Adrenal gland (tissue), 19 donors: ENCODE measurements at places on chromosomes 5 and 9.

DNA sequence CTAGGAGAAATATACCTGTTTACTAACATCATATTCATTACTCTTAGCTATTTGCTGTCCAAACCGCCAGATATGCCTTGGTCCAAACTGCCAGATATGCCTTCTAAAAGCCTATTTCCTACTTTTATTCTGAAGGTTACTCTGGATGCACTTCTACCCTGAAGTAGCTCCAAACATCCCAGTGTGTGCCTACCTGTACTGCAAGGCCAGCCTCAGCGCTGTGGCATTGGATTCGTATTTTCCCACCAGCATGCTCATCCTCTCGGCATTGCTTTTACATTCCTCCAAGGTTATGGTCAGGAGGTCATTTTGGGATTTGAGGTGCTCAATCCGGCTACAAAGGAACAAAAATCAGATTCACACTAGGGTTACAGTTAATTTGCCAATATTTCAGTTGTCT lies 94.3 kb downstream of the DCP2 start:
- no peak for DNase-seq

- no peak for DNase-seq
Observed at GRCh38 chr5:111262815-111263214, 38.6 kb downstream of the CAMK4 start.

DNA sequence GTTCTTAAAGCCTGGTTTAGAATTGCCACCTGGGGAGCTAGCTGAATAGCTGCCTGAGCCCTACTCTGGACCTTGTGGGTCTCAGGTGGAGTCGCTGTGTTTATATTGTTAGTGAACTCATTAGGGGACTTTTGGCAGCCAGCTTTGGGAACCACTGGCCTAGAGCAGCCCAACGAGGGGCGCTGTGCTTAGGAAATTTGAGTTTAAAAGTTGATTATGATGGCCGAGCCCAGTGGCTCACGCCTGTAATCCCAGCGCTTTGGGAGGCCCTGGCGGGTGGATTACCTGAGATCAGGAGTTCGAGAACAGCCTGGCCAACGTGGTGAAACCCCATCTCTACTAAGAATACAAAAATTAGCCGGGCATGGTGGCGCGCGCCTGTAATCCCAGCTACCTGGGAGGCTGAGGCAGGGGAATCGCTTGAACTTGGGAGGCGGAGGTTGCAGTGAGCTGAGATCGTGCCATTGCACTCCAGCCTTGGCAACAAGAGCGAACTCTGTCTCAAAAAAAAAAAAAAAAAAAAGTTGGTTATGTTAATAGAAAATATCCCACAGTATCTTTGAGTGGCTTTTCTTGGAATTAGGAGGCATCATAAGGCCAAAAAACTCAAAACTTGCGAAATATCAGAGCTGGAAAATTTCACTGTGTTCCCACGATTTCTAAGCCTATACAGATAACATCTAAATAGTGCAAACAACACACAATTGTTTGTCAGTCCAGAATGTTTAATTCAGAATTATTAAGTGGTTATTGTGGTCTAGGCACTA lies 809 bp downstream of the MCCC2 start:
- DNase-seq = no peak

- DNase-seq = no peak
Observed at GRCh38 chr5:83149671-83150070, 72.3 kb downstream of the XRCC4 start.

DNA sequence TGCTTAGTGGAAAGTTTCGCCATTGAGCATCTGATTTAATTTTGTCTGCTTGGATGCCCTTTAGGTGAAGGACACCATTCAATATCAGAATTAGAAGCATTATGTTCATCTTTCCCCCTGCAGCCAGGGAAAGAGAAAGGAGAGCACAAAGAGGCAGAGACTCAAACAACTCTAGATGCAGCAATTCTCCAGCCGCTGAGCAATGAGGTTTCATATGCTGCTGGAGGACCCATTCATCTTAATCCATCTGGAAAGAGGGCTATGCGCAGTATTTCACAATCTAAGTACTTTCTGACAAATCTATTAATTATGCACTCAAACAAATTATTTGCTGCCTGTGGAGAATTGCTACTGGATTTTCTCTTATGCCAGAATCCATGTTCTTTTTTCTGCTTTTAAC lies 527.0 kb upstream of the TUSC1 start:
- no peak for DNase-seq

- DNase-seq = peak; percentile 51
Observed at GRCh38 chr5:106875591-106876297, 795.0 kb downstream of the EFNA5 start.

DNA sequence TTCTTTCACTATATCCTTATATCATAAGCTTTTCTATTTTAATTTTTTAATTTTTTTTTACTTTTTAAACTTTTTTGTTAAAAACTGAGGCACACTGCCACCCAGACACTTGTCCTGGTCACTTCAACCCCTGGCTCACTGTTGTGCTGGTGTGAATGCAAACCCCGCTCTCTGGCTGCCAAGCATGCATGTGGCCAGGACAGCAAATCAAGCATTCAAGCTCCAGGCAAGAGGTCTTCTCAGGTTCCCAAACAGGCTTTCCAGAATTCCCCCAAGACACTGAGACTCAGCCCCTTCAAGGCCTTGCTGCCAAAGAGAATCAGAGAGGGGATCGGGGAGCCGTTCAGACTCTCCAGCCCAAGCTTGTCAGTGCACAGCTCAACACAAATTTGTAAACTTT lies 139.9 kb downstream of the FANCC start:
- no peak for DNase-seq

- DNase-seq = no peak
Observed at GRCh38 chr9:11319538-11319937, 706.7 kb upstream of the PTPRD start.

DNA sequence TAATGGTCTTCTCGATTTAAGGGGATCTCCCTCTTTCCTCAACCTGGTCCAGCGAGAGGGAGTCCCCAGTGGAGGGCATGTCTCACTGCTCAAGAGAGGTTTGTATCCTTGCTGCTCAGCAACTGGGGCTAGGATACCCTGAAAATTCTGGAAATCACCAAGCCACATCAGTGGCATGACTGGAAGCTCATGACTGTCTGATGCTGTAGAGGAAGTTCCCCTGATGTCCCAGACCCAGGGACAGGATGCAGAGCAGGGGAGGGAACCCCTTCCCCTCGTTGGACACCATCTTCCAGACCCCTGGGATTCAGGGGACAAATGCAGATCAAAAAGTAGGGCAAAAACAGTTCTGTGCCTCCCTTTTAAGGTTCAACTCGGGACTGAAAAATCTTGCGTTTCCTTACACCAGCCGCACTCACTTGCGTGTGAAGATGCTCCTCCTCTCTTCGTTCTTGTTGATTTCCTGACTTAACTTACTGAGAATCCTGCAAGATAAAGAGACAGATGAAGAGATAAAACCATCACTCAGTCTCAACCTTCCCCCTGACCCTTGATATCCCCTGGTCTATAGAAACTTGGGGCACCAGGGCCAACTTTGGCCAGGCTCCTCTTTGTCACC lies 22.1 kb downstream of the LCP2 start:
- no peak for DNase-seq

- DNase-seq = no peak
Observed at GRCh38 chr5:22056601-22057000, 796.5 kb downstream of the CDH12 start.

DNA sequence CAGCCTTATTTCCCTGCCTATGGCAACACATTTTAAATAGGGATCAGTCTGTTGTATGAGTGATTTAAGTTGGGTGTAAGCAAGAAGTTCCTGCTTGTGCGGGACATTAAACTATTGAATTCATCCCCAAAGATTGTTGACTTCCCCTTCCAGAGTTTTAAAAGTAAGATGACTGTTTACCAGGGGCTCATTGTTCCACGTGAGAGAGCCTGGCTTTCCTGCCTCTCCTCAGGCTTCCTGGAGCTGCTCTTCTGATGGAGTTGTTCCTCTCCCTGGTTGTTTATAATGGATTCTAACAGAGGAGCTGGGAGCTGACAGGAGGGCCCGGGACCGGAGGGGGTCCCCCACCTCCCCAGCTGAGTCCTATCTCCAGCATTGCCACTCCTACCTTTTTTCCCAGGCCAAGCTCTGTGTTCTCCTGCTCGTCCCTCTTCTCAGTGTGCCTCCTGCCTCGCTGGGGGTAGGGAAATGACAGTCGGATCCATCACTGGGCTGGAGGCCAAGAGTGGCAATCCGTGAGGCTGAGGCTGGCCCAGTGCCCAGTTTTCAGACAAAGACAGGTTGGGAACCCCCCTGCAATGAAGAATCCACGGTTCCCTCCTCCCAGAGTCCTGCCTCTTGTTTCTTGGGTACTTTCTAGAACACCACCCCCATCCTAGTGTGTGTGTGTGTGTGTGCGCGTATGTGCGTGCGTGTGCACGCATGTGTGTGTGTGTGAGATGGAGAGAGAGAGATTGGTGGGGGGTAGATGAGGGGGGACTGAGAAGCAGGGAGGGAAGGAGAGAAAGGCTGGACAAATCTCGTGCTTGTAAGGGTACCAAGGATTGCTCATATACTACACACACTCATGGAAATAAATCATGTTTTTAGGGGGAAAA lies 123.7 kb upstream of the NFIB start:
- peak; percentile 37 for DNase-seq

- DNase-seq = no peak
Observed at GRCh38 chr9:128335161-128335560, 5.2 kb upstream of the SLC27A4 start.

GRCh38 chr5:165188556-165189175 lies 1683.2 kb downstream of the MAT2B start:
- DNase-seq = no peak

GRCh38 chr9:38287420-38287985 lies 105.0 kb upstream of the ALDH1B1 start:
- no peak for DNase-seq

DNA sequence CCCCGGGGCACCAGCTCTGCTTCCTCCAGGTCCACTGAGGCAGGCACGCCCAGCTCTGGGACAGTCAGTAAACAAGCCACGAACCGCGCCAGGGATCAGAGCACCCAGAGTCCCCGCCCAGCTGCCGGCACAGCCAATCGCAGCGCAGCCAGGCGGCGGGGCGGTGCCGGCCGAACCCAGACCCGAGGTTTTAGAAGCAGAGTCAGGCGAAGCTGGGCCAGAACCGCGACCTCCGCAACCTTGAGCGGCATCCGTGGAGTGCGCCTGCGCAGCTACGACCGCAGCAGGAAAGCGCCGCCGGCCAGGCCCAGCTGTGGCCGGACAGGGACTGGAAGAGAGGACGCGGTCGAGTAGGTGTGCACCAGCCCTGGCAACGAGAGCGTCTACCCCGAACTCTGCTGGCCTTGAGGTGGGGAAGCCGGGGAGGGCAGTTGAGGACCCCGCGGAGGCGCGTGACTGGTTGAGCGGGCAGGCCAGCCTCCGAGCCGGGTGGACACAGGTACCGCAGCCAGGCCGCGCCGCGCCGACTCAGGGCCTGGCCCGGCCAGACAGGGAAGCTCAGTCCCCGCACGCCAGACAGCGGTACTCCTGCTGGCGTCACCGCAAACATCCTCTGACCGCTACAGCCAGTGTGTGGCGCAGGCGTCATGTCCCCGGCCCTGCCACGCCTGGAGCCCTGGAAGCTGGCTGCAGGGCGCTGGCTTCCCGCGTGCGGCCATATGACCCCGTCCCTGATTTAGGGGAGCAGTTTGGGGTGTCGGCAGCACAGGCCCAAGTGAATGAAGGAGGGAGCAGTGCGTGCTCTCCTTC lies at the start of gene CTSL:
Gene CTSL, plus strand, starts transcription at position 220 of the 810 bp plus-strand sequence. CDS start 1,485 bp downstream, outside the sequence.
- DNase-seq = peak; percentile 95

DNA sequence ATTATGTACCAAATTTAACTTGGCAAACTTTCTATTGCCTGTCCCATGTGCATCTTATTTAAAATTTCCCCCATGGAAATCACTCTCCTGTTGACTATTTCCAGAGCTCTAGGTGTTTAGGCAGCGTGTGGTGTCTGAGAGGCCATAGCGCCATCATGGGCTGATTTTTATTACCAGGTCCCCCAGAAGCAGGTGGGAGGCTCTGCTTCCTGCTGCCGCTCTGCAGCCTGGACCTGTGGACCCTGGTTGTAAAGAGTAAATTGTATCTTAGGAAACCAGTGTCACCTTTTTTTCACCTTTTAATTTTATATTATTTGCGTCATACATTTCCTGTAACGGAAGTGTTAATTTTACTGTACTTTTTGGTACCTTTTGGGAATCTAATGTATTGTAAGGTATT lies 6.4 kb downstream of the HNRNPAB start:
- no peak for DNase-seq

DNA sequence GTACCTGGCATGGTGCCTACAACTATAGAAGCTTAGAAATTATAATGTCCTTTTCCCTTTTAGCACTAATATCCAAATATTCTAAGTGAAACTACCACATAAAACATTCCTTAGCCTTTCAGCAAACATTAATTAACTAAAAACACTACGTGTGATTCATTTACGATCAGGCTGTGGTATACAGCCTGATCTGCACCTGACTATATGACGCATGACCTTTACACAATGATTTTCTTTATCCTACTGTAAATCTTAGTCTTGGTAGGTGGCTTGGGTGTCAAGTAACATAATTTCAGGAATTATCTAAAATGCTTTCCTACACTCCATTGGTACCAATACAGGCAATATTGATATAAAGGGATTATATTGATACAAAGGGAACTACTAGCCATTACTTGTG lies 686.7 kb downstream of the DTWD2 start:
- no peak for DNase-seq

- peak; percentile 50 for DNase-seq
Observed at GRCh38 chr5:174690271-174690670, 34.1 kb upstream of the MSX2 start.

DNA sequence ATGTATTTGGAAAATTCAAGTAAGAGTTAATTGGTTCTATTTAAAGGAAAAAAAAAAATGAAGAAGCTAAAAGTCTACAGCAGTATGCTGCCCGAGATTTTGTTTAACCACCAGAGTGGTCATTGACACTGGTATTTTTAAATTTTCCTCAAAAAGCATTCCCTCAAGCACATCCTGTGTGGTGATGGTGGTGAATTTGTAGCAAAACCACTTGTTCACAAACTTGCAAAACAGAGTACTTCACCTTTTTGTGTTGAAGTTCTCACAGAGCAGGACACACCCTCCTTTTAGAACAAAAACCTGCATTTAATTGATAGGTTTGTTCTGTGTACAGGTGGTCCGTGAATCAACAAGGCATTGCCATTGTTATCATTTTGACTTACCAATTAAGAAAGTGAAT lies 374.2 kb downstream of the EFNA5 start:
- no peak for DNase-seq

DNA sequence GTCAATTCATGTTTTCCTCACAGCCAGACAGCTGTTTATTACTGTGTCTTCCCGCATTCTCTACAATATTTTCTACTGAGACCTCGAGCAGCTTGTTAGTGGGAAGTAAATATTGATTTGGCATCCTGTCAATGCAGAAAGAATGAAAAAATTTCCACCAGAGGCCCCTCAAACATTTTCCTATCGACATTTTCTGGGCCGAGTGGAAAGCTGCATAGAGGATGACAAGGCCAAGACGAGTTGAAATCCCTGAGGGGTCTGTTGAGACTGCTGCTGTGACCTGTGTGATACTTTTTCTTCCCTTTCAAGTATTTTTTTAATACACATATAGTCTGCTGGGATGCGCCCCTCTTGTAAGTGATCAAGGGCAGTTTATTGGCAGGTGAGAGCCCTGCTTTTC lies 91.4 kb upstream of the SH3GL2 start:
- DNase-seq = no peak

- DNase-seq = no peak
Observed at GRCh38 chr5:18329328-18329727, 695.1 kb downstream of the TAF11L14 start.
